ENCODE measurements at places on chromosomes 3 and 15.

GRCh38 chr3:182789371-182789770, 3.9 kb upstream of the ATP11B start:
- DNase-seq, result no peak

DNA sequence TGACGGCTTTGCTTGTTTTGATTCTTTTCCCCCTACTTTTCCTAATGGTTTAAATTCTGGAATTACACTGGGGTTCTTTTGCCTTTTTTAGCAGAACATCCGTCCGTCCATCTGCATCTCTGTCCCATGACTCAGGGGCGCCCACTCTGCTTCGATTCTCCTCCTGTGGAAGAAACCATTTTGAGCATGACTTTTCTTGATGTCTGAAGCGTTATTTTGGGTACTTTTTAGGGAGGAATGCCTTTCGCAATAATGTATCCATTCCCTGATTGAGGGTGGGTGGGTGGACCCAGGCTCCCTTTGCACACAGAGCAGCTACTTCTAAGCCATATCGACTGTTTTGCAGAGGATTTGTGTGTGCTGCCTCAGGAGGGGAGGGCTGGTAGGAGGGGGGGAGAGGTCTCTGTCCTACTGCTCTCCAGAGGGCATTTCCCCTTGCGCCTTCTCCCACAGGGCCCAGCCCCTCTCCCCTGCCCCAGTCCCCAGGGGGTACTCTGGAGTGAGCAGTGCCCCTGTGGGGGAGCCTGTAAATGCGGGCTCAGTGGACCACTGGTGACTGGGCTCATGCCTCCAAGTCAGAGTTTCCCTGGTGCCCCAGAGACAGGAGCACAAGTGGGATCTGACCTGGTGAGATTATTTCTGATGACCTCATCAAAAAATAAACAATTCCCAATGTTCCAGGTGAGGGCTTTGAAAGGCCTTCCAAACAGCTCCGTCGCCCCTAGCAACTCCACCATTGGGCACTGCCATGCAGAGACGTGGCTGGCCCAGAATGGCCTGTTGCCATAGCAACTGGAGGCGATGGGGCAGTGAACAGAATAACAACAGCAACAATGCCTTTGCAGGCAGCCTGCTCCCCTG, 19.5 kb upstream of the BSN start:
- no peak for DNase-seq

GRCh38 chr3:195221015-195221853, 49.7 kb downstream of the XXYLT1 start:
- DNase-seq, result no peak

GRCh38 chr3:141285570-141285969, 53.9 kb downstream of the PXYLP1 start:
- no peak for DNase-seq

DNA sequence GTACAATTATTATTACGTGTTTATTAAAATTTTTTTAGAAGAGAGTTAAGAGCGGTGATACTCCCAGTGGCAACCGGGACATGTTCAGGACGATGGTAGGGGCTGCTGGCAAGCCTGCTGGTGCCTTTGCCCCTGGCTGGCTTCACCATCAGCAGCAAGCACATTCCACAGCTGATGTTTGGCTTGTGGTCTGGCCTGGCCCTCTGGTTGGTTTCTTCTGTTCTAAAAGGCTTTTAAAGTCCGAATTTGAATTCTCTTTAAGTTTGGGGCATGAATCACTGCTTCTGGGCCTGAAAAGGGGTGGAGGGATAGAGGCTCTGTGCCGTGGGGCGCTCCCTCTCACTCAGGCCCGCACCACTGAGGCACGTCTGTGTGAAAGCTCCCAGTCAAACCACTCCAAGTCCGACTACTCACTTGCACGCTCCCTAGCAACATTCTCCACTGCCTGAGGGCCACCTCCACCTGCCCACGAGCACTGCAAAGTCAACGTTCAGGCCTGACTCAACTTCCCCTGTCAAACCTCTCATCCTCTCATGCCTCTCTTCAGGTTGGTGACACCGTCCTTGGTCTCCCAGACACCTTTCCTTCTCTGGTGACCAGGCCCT, 10.1 kb downstream of the ITGA11 start:
- no peak for DNase-seq

- no peak for DNase-seq
Measured at GRCh38 chr15:32852771-32853170, 135.0 kb downstream of the GREM1 start.
